Ovary (tissue), 10 donors: ENCODE measurements at places on chromosomes 7 and 10. TPM values are rescaled to one million over a fixed set of nuclear protein-coding genes. Genes with fewer than 3 reads are reported as not detected.

- H3K4me3 ChIP-seq: no peak overlapping the region
- no peak overlapping the region for H3K27ac ChIP-seq
- H3K4me1 ChIP-seq: peaks cover 14% of the 10 kb centered on the region
- H3K36me3 ChIP-seq: no peaks in the 10 kb centered on the region
Measured at GRCh38 chr10:29479081-29479925, 155.5 kb downstream of the SVIL start.

Gene STAG3
- 0.81 TPM for total RNA-seq

Gene AKR1C2
- 14.0 TPM for total RNA-seq

DNA sequence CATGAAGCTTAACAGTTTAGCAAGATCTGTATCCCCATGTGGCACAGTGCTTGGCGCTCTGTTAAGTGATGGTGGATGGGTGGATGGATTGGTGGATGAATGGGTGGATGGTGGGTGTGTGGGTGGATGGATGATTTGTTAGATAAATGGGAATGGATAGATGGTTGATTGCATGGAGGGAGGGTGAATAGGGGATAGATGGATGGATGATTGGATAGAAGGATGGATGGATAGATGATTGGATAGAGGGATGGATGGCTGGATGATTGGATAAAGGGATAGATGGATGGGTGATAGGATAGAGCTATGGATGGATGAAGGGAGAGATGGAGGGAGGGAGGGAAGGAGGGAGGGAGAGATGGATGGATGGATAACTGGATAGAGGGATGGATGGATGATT lies 229.7 kb downstream of the CUX1 start:
- H3K4me1 ChIP-seq: peaks cover 11% of the 10 kb centered on the region
- H3K27ac ChIP-seq: no peak overlapping the region
- no peak overlapping the region for H3K4me3 ChIP-seq
- no peaks in the 10 kb centered on the region for H3K36me3 ChIP-seq

GRCh38 chr7:134024739-134025138 lies 102.4 kb upstream of the LRGUK start:
- no peak overlapping the region for H3K27ac ChIP-seq
- no peaks in the 10 kb centered on the region for H3K27me3 ChIP-seq
- H3K4me1 ChIP-seq: no peaks in the 10 kb centered on the region
- H3K36me3 ChIP-seq: no peaks in the 10 kb centered on the region
- H3K4me3 ChIP-seq: no peak overlapping the region

Gene SP8
- 0.18 TPM for total RNA-seq

Gene THSD7A
- 12.1 TPM for total RNA-seq

GRCh38 chr7:120724448-120724847 lies 133.5 kb downstream of the TSPAN12 start:
- H3K27me3 ChIP-seq: no peaks in the 10 kb centered on the region
- no peak overlapping the region for H3K4me3 ChIP-seq
- no peak overlapping the region for H3K27ac ChIP-seq

Gene PPP1R17
- total RNA-seq: not detected
